ENCODE measurements at places on chromosomes 6 and 20.
A peak's percentile ranks its signal among the peaks of the same experiment; 100 is the strongest.

- no peak for DNase-seq
Measured at GRCh38 chr6:170176136-170176897, 114.6 kb downstream of the DLL1 start.

DNA sequence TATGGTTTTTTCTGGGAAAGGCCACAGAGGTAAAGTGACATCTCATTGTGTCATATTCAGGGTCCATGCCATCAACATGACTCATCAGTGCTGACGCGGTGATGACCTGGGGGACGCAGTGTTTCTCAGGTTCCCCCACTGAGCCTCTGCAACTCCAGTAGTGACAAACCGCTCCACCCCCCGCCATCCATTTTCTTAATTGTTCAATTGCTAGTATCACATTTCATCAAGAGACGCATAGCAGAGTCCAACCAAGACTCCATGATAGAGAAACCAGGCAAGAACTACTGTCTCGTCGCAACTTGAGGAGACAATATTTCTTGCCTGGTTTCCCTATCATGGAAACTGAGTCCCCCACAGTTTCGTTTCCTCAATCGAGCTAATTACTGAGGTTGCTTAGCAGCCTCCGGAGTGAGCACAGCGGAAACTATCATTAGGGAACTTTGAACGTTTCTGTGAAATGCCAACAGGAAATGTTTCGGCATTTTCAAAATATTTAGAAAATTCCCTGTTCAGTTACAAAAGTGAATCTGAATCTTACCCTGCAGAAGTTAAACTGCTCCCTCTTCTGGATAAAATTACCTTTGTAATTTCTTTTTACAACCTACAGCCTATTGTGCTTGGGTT is 12.2 kb upstream of the SERPINB1 start:
- DNase-seq = no peak

- peak; percentile 36 for DNase-seq
Measured at GRCh38 chr6:34459899-34460593, 5.8 kb upstream of the PACSIN1 start.

DNA sequence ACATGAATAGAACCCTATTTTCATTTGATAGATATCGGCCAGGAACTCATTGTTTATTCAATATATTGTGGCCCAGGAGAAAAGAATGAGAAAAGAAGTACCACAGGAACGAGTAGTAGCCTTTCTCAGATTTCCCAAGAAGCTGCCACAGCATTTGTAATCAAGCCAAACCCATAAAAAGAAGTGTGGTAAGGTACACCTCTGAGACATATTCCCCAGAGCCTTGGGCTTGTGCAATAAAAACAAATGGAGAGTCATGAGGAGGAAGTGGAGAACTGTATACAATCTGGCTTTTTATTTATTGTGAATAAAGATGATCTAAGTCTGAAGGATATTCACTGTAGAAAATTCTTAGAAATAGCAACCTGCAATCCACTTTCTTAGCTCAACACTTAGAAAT is 36.7 kb downstream of the KIF6 start:
- no peak for DNase-seq

DNA sequence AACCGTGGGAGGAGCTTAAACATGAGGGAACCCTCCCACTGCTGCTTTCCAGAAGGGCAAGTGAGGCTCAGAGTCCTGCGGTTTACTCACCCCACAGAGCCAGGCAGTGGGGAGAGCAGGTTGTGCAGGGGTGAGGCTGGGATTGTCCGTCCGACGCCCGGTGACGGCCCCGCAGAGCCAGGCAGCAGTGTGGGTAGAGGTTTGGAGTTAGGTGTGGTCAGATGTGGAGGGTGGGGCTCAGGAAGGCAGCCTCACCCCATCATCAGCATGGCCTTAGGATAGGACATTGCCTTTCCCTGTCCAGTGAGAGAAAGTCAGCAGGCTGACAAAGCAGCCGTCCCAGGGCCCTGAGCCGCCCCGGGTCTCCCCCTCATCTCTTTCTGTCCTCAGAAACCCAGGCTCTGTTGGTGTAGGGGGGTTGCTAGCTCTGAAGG is 234.6 kb downstream of the DLL1 start:
- DNase-seq = no peak

GRCh38 chr6:127291495-127291894 is 24.8 kb downstream of the RNF146 start:
- DNase-seq = no peak

- no peak for DNase-seq
Measured at GRCh38 chr20:53079828-53080686, 107.9 kb downstream of the TSHZ2 start.

DNA sequence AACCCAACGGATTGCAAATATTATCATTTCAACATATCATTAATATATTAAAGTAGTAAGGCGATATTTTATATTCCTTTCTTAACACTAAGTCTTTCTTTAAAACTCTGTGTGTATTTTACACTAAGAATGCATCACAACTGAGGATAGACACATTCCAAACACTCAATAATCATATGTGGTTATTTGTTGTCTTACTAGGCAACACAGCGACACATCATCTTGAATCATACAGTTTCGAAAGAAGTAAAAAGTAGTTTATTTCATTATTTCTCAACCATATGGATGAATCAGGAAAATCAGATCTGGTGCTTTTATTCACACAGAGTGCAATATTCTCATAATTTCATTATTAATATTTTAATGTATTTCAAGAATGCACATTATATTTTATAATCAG is 662.4 kb downstream of the EPHA7 start:
- no peak for DNase-seq

- DNase-seq = no peak
Measured at GRCh38 chr6:3836566-3836965, 12.6 kb upstream of the FAM50B start.

All from NCI-H1048 (cell line).